ENCODE measurements at places on chromosomes 3 and 15.

GRCh38 chr3:149299938-149300801 is 33.3 kb downstream of the TM4SF18 start:
- peak; percentile 65 for DNase-seq

GRCh38 chr3:192917028-192917403 is 640 bp downstream of the MB21D2 start:
- peak; percentile 65 for DNase-seq

- no peak for DNase-seq
Observed at GRCh38 chr3:29949131-29949530, 657.3 kb upstream of the TGFBR2 start.

DNA sequence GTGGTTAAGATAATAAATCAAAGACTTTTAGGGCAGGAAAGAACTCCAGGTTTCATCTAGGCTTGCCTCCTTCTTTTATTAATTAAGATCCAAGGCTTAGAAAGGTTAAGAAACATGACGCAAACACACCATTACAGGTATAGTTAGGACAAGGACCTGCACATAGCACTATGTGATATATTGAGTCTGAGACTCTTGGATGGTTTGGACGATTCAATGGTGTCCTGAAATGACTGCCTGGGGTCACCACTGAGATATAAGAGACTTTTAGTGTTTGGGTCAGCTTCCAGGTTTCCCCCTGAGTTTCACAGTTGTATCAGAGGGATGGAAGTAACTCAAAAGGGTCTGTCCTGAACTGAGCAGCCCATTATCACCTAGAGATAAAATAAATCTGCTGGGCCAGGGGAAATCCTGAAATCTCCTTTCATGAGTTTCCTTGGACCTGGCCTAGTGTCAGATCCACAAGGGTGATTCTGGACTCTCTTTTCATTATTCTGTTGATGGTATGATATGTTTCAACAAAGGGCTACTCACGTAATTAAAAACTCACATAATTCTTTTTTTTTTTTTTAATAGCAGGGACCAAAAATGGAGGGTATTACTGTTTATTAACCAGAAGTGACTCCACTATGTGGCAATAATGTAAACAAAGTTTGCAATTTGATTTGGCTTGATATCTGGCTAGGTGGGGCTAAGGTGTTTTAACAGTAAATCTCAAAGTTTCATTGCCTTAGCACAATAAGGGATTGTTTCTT is 55.6 kb upstream of the ADGRG7 start:
- no peak for DNase-seq

DNA sequence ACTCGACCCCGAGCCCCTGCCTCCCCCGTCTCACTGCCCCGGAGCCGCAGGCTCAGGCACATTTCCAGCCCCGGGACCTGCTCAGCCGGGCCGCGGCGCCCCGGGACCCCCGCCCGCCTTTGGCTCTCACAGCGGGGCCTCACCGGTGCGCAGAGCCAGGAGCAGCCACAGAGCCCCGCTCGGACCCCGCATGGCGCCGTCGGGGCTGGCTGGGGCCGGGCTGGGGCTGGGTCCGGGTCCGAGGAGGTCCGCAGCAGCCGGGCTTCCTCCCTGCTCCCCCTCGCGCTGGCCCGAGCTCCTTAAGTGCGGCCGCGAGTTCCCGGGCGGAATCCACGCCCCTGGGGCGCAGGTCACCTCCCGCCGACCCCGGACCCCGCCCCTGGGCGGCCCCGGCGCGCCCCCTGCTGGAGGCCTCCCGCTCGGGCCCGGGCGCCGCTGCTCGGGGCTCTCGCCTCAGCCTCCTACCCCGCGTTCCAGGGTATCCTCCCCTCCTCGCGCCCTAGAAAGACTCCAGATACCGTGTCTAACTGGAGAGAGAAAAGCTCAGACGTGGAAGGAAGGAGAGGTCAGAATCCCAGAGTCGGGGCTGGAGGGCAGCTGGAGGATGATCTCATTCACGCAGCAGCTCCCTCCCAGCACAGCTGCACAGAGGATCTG is at the start of gene MELTF:
MELTF (minus strand) TSS at position 307 of the 657 bp plus-strand sequence; CDS start at position 192, 115 bp downstream.
- peak; percentile 68 for DNase-seq
